ENCODE measurements at places on chromosomes 11 and 22.

GRCh38 chr22:47207846-47208554, 445.6 kb downstream of the TBC1D22A start:
- DNase-seq, result no peak

GRCh38 chr11:125443767-125444311, 52.2 kb downstream of the FEZ1 start:
- DNase-seq, result no peak

GRCh38 chr11:130455483-130456127, 7.2 kb downstream of the ADAMTS15 start:
- DNase-seq, result no peak

DNA sequence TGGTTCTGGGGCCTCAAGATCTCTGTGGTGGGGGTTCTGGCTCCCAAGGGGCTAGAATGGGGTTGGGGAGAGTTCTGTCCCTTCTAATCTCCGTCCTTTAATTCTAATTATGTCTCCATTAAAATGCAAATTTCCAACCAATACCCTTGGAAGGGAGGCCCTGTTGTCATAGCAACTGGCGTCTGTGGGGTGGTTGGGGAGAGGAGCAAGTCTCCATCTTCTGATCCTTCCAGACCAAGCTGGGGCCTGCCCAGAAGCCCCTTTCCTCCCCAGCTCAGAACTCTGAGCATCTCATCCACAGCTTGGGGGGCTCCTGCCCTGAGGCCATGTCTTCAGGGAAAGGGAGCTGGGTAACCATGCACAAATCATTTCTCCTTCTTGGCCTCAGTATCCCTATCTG, 5.4 kb upstream of the RPS19BP1 start:
- no peak for DNase-seq

DNA sequence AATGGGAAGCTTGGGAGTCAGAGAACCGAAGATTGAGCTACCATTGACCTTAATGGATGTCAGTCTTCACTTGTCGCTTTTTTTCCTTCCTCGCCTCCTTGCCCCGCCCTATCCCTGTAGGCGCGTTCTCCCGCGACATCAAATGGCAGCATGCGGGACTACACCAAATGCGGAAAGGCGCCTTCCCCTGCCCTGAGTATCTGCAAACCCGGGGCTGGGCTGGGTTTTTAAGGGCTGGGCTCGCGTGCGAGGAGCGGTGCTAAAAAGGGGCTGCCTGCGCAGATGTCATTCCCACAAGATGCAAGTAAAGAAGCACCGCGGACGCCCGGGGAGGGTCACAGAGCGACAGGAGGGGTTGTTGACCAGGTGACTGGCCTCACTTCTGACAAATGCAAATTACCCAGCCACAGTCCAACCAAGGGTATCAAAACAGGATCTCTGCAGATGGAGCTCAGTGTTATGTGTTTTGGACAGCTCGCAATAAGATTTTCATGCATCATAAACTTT, 4.7 kb upstream of the FAM111B start:
- DNase-seq, result peak; percentile 28
